Epithelial cell of proximal tubule (primary cell): ENCODE measurements at places on chromosomes 12 and 14.

DNA sequence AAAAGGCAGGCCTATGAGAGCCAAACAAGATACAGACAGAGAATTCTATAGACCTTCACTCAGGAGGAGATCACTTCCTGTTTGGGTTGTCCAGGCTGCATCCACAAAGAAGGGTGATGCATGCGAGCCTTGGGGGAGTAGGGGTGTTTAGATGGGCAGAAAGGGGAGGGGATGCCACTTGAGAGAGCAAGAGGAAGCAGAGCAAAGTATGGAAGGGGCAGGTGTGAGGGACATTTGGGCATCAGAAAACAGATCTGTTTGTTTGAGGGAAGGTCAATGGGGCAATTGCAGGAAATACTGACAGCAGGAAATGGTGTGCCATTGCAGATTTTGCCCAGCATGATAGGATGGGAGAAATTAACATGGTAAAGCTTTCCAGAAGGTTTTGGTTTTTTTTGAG, 146.4 kb upstream of the FOXN3 start:
- DNase-seq: no peak

- DNase-seq: no peak
These were observed 798.8 kb downstream of the SLC16A7 start for GRCh38 chr12:60394665-60395064.

DNA sequence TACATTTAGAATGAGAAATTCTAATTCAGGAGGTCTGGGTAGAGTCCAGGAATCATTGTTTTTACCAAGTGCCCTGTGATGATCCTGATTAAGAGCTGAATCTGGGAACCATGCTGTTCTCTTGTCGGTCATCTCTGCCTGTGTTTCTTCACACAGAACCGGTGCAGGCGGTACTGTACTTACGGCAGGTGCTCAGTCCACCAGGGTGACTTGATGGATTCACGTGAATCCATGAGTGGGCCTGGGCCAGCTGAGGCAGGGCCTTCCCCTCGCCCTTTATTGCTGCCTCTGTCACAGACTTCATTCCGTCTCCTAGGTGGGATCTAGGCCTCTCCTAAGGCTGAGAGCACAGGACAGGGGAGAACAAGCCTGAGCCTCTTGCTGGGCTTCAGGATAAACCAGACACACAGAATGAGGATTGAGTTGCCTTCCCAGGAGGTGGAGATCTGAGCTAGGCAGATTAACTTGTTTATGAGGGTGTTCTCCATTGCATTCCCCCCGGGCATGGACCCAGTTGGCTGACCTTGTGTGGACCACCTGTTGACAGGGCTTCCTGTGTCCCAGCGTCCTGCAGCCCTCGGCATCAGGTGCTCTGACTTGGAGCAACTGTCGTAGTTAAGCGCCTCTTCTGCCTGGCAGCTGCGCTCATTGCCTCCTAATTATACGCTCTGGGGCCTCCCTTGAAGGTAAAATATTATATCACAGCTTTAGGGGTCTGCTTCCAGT, 42.1 kb downstream of the B4GALNT3 start:
- no peak for DNase-seq

GRCh38 chr14:104447750-104448149, 131.8 kb upstream of the C14orf180 start:
- DNase-seq: no peak
